SJSA1 (cell line): ENCODE measurements at places on chromosomes 16 and 17. TPM values are rescaled to one million over a fixed set of nuclear protein-coding genes. Genes with fewer than 3 reads are reported as not detected.

Gene CBFA2T3
- not detected in 2 replicates for total RNA-seq

Gene CCDC43
- total RNA-seq, result 66.7 and 67.0 TPM in 2 replicates

- H3K27ac ChIP-seq, result no peak overlapping the region
- DNase-seq, result no peak
- H3K27me3 ChIP-seq, result no peaks in the 10 kb centered on the region
These were observed 12.9 kb downstream of the VASN start for GRCh38 chr16:4384509-4384942.

GRCh38 chr17:36691606-36692005 lies 90.2 kb downstream of the MRM1 start:
- no peak overlapping the region for H3K27ac ChIP-seq
- H3K36me3 ChIP-seq, result no peaks in the 10 kb centered on the region
- H3K27me3 ChIP-seq, result peaks cover 7% of the 10 kb centered on the region
- H3K4me3 ChIP-seq, result no peak overlapping the region

DNA sequence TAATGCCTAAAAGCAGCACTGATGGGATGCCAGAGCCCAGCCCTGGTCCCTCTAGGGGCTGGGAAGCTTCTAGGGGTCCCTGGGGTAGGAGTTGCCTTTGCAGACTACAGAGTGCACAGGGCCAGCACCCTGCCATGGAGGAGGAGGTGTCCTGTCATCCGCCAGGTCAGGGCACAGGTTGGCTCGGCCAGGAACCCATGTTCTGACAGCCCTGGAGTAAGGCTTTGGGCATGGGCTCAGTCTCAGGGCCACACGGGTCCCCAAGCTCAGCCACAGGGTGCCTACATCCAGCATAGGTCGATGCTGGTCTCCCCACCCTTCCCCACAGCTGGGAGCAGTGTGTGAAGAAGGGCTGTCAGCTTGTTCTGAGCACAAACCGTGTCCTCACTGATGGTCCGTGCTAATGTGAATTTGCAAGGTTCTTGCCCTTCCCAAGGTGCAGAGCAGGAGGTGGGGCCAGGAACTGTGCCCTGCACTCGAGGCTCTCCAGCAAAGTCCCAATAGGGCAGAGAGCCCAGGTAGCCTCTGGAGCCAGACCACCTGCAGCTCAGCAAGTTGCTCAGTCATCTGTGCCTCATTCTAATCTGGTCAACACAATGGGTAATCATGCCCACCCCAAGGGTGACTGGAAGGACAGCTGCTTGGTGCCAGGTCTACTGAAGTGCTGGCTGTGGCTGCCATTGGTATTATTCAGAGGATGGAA lies 72.8 kb downstream of the AMFR start:
- H3K27me3 ChIP-seq, result no peaks in the 10 kb centered on the region
- H3K4me3 ChIP-seq, result no peak overlapping the region
- no peaks in the 10 kb centered on the region for H3K36me3 ChIP-seq
- peaks cover 16% of the 10 kb centered on the region for H3K4me1 ChIP-seq
- no peak for DNase-seq

DNA sequence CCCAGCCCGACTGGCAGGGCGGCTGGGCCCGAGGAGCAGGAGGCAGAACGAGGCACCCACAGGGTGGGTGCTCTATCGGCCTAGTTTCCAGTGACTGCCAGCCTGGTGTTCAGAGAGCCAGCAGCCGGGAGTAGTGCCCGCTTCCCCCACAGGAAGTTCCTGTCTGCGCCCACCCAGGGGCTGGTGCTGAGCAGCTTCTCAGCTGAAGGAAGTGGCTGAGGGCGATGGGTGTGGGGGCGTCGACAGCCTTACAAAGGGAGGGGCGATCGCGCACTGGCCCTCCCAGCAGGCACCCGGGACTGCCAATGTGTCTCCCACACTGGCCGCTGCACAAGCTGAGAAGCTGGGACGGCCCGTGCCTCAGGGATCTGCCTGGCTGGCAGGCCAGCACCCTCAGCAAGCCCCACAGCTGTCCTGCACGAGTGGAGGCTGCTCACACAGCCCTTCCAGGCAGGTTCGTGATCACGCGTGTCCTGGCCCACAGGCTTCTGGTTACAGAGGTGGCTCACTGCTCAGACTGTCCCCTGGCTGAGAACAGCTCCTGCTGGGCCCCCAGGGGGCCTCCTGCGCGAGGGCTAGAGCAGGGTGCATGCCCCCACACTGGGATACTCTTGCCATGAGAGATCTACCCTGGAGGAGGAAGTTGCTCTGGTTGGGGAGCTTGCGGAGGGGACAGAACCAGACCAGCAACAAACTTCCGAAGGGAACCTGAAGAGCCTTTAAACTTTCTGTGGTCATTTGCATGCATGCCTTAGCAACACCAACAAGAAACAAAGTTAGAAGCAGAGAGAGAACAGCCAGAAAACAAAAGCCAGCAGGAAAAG lies 2.5 kb downstream of the RNF166 start:
- peaks cover 37% of the 10 kb centered on the region for H3K36me3 ChIP-seq
- H3K4me3 ChIP-seq, result no peak overlapping the region
- H3K4me1 ChIP-seq, result peaks cover 50% of the 10 kb centered on the region
- no peak for DNase-seq
- H3K27ac ChIP-seq, result no peak overlapping the region

DNA sequence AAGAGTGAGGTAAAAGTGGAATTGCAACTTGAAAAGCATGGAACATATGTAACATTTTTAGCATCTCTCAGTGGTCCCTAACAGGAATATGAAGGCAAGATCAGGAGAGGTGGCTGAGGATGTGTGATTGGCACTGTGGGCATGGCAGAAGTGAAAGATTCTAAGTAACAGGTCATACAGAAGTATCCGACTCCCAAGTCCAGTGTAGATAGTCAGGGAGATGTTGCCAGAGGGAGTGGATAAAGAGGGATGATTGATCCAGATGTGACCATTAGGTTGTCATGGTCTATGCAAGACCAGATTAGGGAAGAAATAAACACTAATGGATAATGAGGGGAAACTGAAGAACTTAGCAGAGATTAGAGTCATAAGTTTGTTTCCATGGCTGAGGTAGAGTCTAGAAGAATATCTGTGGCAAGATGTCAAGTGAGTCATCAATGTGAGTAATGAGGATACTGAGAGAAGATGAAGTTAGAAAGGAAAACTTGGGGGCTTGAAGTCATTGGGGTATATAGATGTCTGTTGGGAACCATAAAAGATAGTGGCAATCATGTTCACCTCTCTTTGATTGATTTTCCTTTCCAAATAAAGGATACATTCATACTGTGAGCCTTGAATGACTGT lies 23.9 kb upstream of the CAPNS2 start:
- H3K4me1 ChIP-seq, result peaks cover 21% of the 10 kb centered on the region
- no peaks in the 10 kb centered on the region for H3K27me3 ChIP-seq
- no peak overlapping the region for H3K4me3 ChIP-seq
- DNase-seq, result peak; percentile 70

DNA sequence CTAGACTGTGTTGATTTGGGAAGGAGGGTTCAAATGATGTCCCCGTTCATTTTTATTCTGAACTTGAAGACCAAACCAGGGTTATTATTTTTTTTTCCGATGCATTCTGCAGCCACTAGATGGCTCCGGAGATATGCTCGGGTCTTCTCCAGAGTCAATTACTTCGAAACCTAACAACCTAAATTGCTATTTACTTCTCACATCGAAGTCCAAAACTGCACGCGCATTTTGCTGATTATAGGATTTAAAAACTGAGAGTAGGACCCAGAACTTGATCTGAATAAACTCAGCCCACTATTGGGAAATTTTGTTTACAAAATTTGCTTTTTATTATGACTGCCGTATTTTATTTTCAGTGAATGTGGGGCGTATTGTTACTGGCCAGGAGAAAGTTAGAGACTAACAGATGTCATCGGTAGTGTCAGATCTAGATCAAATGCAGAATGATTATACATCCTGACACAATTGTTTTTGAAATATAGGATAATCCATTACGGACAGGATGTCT lies 263.8 kb downstream of the HS3ST3A1 start:
- peak overlapping the region; percentile 31 for H3K4me3 ChIP-seq
- H3K36me3 ChIP-seq, result no peaks in the 10 kb centered on the region
- H3K4me1 ChIP-seq, result peaks cover 17% of the 10 kb centered on the region
- DNase-seq, result no peak
- H3K27ac ChIP-seq, result peak overlapping the region; percentile 31

- H3K27me3 ChIP-seq, result no peaks in the 10 kb centered on the region
- no peak overlapping the region for H3K27ac ChIP-seq
- H3K4me1 ChIP-seq, result no peaks in the 10 kb centered on the region; the same call in 1 of the 2 replicates
These were observed 298.4 kb downstream of the MAP2K6 start for GRCh38 chr17:69712801-69713311.
